ENCODE measurements at places on chromosomes 6 and 20. TPM values are rescaled to one million over a fixed set of nuclear protein-coding genes. Genes with fewer than 3 reads are reported as not detected.

DNA sequence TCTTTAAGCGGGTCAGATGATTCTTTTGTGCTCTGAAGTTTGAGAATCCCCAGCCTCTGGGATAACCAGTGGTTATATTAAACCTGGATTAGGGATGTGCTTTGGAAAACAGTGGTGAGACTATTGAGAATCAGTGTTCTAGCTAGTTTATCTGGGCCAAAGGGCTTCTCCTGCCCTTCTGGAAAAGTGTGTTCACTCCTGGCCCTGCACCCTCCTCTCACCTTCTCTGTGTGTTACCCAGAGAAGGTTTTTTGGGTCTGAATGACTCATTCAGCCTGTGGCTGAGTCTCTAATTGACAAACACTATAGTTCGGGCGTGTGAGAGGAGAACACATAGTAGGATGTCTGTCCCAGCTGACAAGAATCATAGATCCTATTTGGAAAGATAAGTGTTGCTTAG lies 66.7 kb downstream of the LRRC1 start:
- H3K4me3 ChIP-seq, result no peak overlapping the region
- no peaks in the 10 kb centered on the region for H3K27me3 ChIP-seq
- DNase-seq, result no peak
- no peak overlapping the region for H3K27ac ChIP-seq
- peaks cover 58% of the 10 kb centered on the region for H3K4me1 ChIP-seq

- H3K27ac ChIP-seq, result no peak overlapping the region
- DNase-seq, result no peak
- no peaks in the 10 kb centered on the region for H3K27me3 ChIP-seq
- peaks cover 6% of the 10 kb centered on the region for H3K4me1 ChIP-seq
- H3K36me3 ChIP-seq, result no peaks in the 10 kb centered on the region
- H3K4me3 ChIP-seq, result no peak overlapping the region
Observed at GRCh38 chr6:107642861-107643328, 153.0 kb downstream of the SOBP start.

DNA sequence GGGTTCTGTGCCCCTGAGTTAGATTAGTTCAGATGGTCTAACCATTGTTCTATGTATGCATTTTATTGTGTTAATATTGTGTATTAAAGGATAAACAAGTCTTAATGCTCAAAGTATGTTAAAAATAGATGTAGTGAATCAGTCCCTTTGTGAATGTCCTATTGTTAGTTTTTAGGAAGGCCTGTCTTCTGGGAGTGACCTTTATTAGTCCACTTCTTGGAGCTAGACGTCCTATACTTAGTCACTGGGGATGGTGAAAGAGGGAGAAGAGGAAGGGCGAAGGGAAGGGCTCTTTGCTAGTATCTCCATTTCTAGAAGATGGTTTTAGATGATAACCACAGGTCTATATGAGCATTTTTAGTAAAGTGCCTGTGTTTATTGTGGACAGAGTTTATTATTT lies 12.3 kb upstream of the HMGN4 start:
- H3K27ac ChIP-seq, result no peak overlapping the region
- no peaks in the 10 kb centered on the region for H3K36me3 ChIP-seq
- H3K4me3 ChIP-seq, result no peak overlapping the region
- DNase-seq, result no peak
- no peaks in the 10 kb centered on the region for H3K27me3 ChIP-seq

- DNase-seq, result no peak
- peaks cover 82% of the 10 kb centered on the region for H3K36me3 ChIP-seq
- H3K4me3 ChIP-seq, result no peak overlapping the region
- H3K4me1 ChIP-seq, result peaks cover 22% of the 10 kb centered on the region
- no peaks in the 10 kb centered on the region for H3K27me3 ChIP-seq
Observed at GRCh38 chr6:35419417-35419816, 32.7 kb upstream of the FANCE start.

- DNase-seq, result no peak
- no peaks in the 10 kb centered on the region for H3K4me1 ChIP-seq
- H3K4me3 ChIP-seq, result no peak overlapping the region
Observed at GRCh38 chr6:125356884-125357283, 55.1 kb upstream of the HDDC2 start.

DNA sequence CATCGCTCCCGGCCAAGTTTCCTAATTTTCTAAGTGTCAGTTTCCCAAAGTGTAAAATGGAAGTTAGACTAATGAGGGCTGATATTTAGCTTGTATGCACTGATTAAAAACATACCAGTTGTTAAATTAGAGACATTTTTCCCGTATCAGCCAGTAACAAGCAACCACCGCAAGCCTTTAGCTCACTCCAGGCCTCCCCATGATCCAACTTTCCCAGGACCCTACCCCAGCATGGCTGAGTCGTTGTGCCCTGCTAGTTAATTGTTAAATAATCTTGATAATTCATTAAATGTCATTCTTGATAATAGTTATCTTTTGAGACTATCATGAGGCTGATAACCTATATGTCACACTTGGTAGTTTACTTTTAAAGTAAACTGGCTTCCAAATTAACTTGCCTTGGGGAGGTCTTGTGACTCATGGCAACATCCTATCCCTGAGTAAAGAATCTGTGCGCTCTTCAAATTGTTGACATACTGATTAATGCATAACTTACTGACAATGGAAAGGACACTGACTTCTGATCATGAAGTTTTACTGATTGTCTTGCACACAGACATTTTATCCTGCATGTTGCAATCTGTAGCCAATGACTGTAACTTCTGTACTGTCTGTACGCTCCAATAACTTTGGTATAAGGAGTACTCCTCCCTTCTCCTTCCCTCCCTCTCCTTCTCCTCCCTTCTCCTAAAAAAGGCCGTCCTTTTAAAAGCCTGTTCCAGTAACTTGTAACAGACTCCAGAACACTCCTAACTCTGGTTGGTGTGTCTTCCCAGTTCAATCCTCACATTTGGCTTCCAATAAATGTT lies 6.3 kb upstream of the GTF3C6 start:
- H3K27me3 ChIP-seq, result no peaks in the 10 kb centered on the region
- H3K36me3 ChIP-seq, result no peaks in the 10 kb centered on the region
- no peaks in the 10 kb centered on the region for H3K4me1 ChIP-seq
- peak; percentile 20 for DNase-seq
- no peak overlapping the region for H3K4me3 ChIP-seq

- H3K4me1 ChIP-seq, result peaks cover 3% of the 10 kb centered on the region
- no peak for DNase-seq
- no peaks in the 10 kb centered on the region for H3K36me3 ChIP-seq
- H3K27me3 ChIP-seq, result no peaks in the 10 kb centered on the region
- no peak overlapping the region for H3K27ac ChIP-seq
- H3K4me3 ChIP-seq, result no peak overlapping the region
Observed at GRCh38 chr6:12371641-12372146, 81.5 kb downstream of the EDN1 start.

- no peak for DNase-seq
- peaks cover 43% of the 10 kb centered on the region for H3K4me1 ChIP-seq
Observed at GRCh38 chr6:143743301-143744166, 65.8 kb downstream of the PHACTR2 start.

GRCh38 chr20:52972190-52972937 lies at the start of gene TSHZ2:
TSHZ2 (plus strand) TSS chr20:52972358; CDS start chr20:52973294, 936 bp downstream.
- DNase-seq, result peak; percentile 44
- peaks cover 32% of the 10 kb centered on the region for H3K27me3 ChIP-seq
- no peaks in the 10 kb centered on the region for H3K4me1 ChIP-seq
- H3K36me3 ChIP-seq, result no peaks in the 10 kb centered on the region
- H3K4me3 ChIP-seq, result peak within 1 kb of the TSS; percentile 45

DNA sequence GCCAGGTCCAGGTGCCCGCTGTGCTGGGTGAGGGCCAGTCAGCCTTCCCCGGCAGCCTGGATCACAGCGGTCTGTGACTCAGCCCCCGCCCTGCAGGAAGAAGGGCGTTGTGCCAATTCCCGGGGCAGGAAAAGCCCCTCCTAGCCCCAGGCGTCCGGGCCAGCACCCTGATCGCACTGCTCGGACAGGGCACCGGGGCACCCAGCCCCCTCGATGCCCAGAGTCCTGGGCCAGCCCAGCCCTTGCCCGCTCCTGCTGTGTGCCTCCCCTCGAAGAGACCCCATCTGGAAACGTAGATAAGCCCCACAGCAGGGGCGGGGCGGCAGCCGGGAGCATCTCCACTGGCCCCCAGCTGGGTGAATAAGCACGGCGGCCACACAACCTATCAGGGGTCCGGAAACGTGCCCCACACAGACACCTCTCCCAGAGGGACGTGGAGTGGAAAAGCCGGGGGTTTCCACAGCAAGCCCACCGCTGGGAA lies 9.9 kb downstream of the LAMA5 start:
- no peaks in the 10 kb centered on the region for H3K27me3 ChIP-seq
- peak overlapping the region; percentile 90 for H3K27ac ChIP-seq
- peaks cover 16% of the 10 kb centered on the region for H3K36me3 ChIP-seq
- H3K4me3 ChIP-seq, result peak overlapping the region; percentile 28
- H3K4me1 ChIP-seq, result peaks cover 96% of the 10 kb centered on the region

- peaks cover 53% of the 10 kb centered on the region for H3K27me3 ChIP-seq
- H3K36me3 ChIP-seq, result no peaks in the 10 kb centered on the region
- no peak overlapping the region for H3K4me3 ChIP-seq
- H3K27ac ChIP-seq, result no peak overlapping the region
- peaks cover 7% of the 10 kb centered on the region for H3K4me1 ChIP-seq
- no peak for DNase-seq
Observed at GRCh38 chr6:50836231-50836630, 17.6 kb downstream of the TFAP2B start.

DNA sequence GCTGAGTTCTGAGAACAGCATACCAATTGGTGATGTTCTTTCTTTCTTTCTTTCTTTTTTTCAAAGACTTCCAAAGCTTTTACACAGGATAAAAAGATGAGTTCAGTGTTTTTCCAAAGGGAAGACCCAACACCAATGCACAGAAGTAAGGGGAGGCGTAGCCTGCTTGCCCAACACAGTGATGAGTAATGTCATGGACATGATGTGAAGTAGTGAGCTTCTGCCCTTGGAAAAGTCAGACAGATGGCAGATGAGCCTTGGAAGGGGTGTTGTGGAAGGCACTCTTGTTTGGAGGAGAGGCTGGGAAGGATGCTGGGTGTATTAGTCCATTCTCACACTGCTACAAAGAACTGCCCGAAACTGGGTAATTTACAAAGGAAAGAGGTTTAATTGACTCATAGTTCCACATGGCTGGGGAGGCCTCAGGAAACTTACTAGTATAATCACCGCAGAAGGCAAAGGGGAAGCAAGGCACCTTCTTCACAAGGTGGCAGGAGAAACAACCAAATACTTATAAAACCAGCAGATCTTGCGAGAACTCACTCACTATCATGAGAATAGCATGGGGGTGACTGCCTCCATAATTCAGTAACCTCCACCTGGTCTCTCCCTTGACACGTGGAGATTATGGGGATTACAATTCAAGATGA lies 12.6 kb downstream of the LRP11 start:
- no peak overlapping the region for H3K4me3 ChIP-seq
- H3K36me3 ChIP-seq, result peaks cover 16% of the 10 kb centered on the region
- DNase-seq, result no peak
- peak overlapping the region; percentile 74 for H3K27ac ChIP-seq

DNA sequence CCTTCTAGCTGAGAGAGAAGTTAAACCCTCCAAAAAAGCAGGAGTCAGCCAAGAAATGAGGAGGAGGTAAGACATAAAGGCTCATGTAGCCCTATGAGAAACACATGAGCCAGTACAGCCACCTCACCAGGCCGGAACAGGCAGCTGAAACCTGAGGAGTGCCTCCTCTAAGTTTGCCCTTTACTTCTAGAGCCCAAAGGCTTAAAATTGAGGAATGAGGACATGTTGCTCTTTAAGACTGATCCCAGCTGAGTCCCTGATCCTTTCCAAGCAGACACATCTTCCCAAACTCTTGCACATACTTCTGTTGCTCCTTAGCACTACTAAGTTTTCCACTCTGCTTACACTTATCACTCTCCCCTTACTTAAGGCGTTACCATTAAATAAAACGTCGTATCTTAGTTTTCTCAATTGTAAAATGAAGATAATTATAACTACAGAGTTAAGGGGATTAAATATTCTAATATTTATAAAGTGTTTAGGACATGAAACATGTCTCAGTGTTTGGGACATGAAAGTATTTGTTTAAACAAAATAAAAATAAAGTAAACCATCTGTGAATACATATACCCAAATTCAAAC lies 124.0 kb downstream of the OGFRL1 start:
- H3K36me3 ChIP-seq, result peaks cover 26% of the 10 kb centered on the region
- H3K4me3 ChIP-seq, result no peak overlapping the region
- no peaks in the 10 kb centered on the region for H3K27me3 ChIP-seq
- H3K4me1 ChIP-seq, result peaks cover 37% of the 10 kb centered on the region
- peak overlapping the region; percentile 45 for H3K27ac ChIP-seq

- H3K27ac ChIP-seq, result no peak overlapping the region
- H3K4me1 ChIP-seq, result peaks cover 11% of the 10 kb centered on the region
Observed at GRCh38 chr20:39210341-39211036, 248.3 kb downstream of the DHX35 start.

DNA sequence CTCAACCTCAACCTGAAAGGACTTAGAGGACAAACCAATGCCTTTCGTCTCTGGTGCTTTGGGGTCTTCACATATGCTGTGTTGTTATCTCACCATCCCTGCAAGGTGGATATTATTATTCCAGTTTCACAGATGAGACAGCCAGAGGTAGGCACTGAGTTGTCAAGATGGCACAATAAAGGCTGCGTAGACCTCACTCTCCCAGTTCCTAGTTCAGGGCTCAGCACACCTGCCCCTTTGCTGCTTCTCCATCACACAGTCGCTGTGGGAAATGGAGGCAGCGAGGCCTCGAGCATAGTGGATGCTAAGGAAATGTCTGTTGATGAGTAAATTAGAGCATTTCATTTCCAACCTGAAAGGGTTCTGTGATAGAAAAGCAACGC lies 22.0 kb downstream of the FOXP4 start:
- no peaks in the 10 kb centered on the region for H3K27me3 ChIP-seq
- no peak overlapping the region for H3K4me3 ChIP-seq
- peaks cover 46% of the 10 kb centered on the region for H3K4me1 ChIP-seq
- DNase-seq, result no peak

DNA sequence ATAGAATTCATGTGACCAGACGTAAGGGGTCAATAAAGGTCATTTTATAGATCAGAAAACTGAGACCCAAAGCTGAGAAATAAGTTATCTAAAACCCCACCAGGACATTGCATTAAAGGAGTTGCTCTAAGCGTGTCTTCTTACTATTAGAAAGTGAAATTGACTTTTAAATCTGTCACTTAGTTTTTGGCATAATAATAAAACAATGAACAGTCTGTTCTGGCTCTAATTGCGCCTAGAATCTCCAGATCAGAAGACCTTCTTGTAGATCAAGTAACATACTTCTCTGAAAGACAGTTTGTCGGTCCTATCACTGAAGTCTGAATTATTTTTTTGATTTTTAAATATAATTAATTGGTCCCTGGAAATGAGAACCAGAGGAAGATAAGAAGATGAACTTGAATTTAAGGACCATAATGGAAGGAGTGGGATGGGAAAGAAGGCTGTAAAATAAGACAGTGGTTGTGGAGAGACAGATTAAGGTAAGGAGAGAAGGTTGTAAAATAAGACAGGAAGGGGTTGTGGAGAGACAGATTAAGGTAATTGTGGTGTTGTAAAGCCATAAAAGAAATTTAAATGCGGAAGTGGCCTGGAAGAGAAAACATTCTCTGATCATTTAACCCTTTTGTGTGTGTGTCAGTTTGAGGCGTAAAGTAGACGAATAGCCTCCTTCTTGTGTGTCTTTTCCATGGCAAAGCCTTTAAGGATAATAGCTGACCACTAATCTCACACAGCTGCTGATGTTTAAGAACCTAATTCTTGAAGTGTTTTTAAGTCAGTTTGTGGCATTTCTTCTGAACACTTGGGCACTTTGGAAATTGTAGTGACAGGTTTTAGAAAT lies 20.1 kb downstream of the TOP1 start:
- peaks cover 99% of the 10 kb centered on the region for H3K4me1 ChIP-seq
- no peaks in the 10 kb centered on the region for H3K36me3 ChIP-seq
- peak overlapping the region; percentile 30 for H3K4me3 ChIP-seq
- peak overlapping the region; percentile 63 for H3K27ac ChIP-seq

SAPCD1 gene
- 2.7 TPM for total RNA-seq

DAAM2 gene
- total RNA-seq, result 41.7 TPM

HLA-DQB2 gene
- total RNA-seq, result 4.9 TPM

ADGRF4 gene
- total RNA-seq, result not detected

SPDEF gene
- 28.0 TPM for total RNA-seq

TMEM74B gene
- 0.73 TPM for total RNA-seq

SIRPG gene
- 1.1 TPM for total RNA-seq

NOX3 gene
- not detected for total RNA-seq

LRRC1 gene
- total RNA-seq, result 35.1 TPM

TRIM40 gene
- not detected for total RNA-seq

BHLHE23 gene
- not detected for total RNA-seq

Data from stomach (tissue), 19 donors.